Stimulated activated CD8-positive, alpha-beta memory T cell treated with anti-CD3 and anti-CD28 coated beads, Interleukin-7, amount 100 ng/mL, for 1 hour (primary cell): ENCODE measurements at places on chromosomes 2 and 18.

DNA sequence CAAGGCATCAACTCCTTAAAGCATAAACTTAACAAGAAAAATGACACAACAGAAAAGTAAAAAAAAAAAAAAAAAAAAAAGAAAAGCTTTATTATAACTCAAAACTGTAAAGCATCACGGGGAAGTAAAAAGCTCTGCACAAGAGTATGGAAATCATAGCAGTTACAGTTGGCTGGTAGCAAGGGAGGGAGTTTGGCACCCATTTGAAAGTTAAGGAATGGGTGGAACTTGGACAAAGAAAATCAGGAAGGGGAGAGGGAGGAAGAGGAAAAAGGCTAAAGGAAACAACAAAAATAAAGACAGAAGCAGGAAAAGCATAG is 8.6 kb downstream of the KLF7 start:
- no peak for DNase-seq

DNA sequence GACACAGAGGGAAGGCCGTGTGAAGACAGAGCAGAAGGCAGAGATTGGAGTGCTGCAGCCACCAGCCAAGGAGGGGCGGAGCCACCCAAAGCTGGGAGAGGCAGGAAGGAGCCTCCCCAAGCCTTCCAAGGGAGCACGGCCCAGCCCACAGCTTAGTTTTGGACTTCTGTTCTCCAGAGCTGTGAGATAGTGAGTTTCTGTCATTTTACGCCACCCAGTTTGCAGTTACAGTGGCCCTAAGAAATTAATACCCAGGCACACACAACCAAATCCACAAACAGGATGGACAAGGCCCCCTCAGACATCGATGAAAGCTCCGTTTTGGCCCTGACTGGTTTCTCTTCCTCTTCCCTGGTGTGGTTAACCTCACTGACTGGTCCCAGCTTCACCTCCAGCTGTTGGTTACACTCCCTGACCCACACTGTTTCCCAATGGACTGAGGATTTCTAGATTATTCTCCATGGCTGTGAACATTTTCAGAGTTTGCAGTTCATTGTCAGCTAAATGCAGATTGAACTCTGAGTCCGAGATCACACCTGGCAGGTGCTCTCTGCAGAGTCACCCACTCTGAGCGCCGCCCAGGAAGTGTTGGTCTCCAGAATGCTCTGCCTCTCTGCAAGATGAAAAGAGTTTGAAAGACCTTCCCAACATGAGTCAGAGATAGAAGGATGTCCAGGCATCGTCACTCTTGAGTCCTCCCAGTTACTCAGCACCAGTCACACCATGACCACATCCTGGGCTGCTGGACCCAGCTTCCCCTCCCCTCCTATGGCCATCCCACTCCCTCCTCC is 100.2 kb downstream of the TWIST2 start:
- DNase-seq: no peak

DNA sequence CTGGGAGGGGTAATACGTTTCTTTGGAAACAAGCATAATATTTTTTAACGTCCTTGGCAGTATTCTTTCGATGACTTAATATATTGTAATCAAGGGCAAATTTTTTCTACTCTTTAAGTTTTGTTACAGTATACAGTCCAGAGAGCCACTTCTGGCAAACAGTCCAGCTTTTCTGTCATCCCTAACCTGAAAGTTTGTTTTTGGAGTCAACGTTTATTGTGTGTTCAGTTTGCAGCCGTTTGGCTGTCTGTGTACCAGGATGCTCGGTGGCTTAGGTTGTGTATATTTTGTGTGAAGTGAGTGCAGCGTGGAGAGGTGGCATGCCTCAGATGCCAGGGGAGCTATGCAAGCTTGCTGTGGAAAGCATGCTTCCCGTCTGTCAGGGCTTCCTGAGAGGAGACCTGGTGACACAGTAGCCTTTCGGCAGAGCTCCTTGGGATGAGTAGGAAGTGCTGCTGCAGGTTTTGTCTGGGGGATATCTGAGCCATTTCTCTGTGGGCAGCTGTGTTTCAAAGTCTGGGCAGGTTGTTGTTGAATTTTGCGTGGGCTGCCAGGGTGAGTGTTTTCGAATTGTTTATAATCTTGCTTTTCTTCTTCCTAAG is 14.7 kb downstream of the MAP3K20 start:
- DNase-seq: no peak

GRCh38 chr2:85886590-85886989 is 2.2 kb downstream of the ST3GAL5 start:
- no peak for DNase-seq
